ENCODE measurements at places on chromosomes 6 and 20. TPM values are rescaled to one million over a fixed set of nuclear protein-coding genes. Genes with fewer than 3 reads are reported as not detected.

The CST2 gene
- not detected for total RNA-seq

DNA sequence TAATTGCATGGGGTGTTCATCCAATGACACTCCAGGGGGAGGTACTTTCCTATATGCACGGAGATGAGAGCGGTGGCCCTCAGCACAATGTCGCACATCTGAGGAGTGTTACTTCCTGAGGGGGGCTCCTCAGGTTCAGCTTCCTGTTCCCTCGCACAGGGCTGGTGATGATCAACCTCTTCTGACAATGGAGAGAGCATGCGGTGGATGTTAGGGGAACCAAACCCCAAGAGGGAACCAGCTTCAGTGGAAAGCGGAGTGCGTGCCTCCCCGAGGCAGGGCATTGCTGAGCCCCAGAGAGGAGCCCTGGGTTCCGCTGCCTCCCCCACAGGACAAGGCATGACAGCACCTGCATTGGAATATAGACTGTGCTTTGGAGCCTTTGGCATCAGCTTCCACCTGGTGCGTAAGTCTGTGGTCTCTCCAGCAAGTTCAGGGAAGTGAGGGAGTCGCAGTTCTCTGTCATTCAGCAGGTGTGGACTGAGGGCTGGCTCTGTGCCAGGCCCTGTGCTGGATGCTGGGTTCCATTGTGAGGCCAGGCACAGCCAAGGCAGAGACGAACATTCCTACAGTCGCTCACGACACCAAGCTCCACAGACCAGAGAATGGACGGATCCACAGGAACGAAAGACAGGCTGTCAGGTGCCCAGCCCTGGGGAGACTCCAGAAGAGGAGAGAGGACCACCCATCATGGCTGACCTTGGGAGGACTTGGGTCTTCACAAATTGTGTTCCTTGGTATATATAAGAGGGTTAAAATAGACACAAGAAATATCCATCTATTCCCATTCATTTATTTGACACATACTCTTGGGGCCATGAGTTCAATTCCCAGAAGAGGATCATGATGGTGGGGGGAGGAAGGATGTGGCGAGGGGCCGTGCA, 3.9 kb upstream of the ZNF831 start:
- no peak overlapping the region for H3K4me3 ChIP-seq
- no peak for DNase-seq
- no peak overlapping the region for H3K27ac ChIP-seq
- no peaks in the 10 kb centered on the region for H3K27me3 ChIP-seq

The IL17A gene
- not detected for total RNA-seq

DNA sequence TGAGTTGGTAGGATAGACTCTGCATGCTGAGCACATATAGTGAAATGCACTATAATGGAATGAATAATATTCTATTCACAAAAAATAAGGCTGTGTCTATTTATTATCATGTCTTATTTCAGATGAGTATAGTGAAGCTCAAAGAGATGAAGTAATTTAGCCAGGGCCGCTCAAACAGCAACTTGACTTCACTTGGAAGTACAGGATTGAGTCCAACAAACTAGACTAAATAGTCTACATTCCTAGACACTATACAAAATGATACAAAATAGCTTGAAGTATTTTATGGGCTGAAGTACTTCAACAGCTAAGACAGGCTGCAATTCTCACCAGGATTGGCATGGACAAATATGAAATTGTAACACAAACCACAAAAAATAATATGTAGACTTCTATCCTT, 144.5 kb upstream of the DST start:
- DNase-seq, result no peak
- H3K4me3 ChIP-seq, result no peak overlapping the region
- no peaks in the 10 kb centered on the region for H3K27me3 ChIP-seq
- no peaks in the 10 kb centered on the region for H3K36me3 ChIP-seq
- H3K4me1 ChIP-seq, result peaks cover 31% of the 10 kb centered on the region
- no peak overlapping the region for H3K27ac ChIP-seq

DNA sequence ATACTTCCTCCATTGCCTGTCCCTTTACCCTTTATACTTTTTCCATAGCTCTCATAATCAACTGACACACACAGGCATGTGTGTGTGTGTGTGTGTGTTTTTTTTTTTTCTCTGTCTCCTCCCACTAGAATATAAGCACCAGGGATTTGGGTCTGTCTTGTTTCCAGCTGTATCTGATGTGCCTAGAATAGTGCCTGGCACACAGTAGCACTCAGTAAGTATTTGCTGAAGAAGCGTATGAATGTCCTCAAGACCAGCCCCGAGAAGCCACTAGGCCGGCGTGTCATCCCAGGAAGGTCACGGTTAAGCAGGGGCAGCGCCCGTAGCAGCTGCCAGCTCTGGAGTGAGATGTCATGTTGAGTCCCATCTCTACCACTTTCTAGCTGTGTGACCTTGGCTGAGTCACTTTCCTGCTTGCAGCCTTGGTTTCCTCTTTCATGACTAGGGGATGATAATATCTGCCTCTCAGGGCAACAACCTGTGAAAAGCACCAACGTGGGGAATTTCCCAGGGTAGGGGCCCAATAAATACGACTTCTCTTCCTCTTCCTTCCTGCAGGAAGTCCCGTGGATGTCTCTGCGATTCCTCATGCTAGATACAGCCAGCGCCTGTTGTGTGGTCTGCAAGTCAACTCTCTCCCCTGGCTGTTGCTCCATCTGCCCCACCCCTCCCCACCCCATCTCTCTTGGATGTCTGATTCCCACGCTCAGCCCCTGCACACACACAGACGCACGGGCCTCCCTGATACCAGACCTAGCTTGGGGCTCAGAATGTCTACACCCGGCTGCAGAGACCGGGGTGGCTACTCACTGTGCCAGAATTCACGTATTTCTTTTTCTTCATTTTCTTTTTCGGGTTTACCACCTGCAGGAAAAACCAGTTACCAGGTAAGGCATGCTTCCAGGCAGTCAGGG, 58.1 kb downstream of the RAB44 start:
- peaks cover 25% of the 10 kb centered on the region for H3K4me1 ChIP-seq
- H3K27ac ChIP-seq, result no peak overlapping the region
- no peak overlapping the region for H3K4me3 ChIP-seq
- H3K27me3 ChIP-seq, result no peaks in the 10 kb centered on the region
- no peak for DNase-seq

GRCh38 chr6:136780972-136781371, 11.3 kb downstream of the MAP3K5 start:
- H3K4me3 ChIP-seq, result no peak overlapping the region
- H3K4me1 ChIP-seq, result peaks cover 19% of the 10 kb centered on the region
- no peaks in the 10 kb centered on the region for H3K36me3 ChIP-seq
- no peaks in the 10 kb centered on the region for H3K27me3 ChIP-seq

The RING1 gene
- 20.7 TPM for total RNA-seq

The RAET1E gene
- not detected for total RNA-seq

DNA sequence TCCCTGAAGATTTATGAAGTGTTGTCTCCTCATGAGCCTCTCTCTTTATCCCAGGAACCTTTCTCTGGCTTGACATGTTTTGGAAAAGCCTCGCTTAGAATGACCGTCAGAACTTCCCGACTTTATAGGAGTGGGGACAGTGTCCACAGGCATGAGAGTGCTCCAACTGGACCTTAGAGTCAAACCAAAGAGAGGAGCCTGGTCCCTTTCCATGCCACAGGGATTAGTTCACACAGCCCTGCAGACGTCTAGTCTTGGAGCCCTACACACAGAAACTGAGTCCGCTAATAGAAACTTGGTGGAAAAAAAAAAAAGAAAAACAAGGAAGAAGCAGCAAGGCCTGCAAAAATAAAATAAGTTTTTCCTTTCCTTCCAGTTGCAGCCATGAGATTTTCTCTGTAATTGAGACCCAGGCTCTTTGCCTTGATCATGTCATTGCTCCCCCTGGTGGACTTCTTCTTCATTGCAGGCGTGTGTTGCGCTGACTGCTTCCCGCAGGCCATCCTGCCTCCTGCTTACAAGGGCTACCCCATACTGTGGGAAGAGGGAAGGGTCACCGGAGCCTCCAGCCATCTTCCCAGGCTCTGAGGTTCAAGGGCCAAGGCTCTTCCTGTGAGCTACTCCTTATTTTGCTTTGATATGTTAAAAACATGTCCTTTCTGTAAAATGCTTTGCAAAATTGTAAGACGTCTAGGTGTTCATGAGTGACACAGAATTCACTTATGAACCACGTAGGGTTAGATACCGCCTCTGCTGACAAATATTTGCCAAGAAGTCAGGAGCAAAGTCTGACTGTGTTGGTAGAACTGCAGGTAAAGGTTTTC, 201.0 kb downstream of the UST start:
- H3K4me3 ChIP-seq, result no peak overlapping the region
- no peak overlapping the region for H3K27ac ChIP-seq
- peak; percentile 89 for DNase-seq
- H3K27me3 ChIP-seq, result no peaks in the 10 kb centered on the region
- no peaks in the 10 kb centered on the region for H3K36me3 ChIP-seq
- H3K4me1 ChIP-seq, result no peaks in the 10 kb centered on the region

Data from tibial nerve (tissue), 4 donors.